ENCODE measurements at places on chromosomes 7 and 10.

- peak; percentile 85 for DNase-seq
Measured at GRCh38 chr10:11757454-11757820, 15.3 kb downstream of the ECHDC3 start.

DNA sequence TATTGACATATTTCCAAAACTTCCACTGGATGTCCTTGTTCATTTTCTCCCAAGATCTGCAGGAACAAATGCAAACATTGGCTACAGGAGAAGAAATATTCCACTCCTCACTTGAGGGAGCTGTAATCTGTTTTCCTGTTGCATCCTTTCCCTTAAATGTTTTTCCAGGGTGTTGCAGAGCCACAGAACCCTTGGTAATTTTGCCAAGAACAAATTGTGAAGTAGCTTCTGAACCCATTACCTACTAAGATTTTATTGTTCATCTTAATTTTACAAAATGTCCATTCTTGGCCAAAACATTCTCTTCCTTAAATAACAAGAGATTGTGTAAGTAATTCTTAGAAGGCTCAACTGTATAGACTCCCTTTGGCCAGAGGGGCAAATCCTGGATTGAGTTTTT, 177.0 kb downstream of the GNAT3 start:
- DNase-seq: no peak

GRCh38 chr7:65800890-65801341, 72.0 kb upstream of the VKORC1L1 start:
- no peak for DNase-seq

DNA sequence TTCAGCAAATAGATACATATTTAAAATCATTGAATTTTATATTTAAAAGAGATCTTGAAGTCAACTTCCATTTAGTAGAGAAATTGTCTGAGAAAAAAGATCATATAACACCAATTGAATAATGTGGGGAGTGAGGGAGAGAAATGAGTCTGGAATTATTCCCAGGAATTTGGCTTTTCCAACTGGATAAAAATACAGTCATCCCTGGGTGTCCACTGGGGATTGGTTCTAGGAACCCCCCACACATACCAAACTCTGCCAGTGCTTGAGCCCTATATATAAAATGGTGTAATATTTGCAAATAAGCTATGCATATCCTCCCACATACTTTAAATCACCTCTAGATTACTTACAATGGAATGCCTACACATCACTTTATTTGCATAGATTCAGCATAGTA, 162.8 kb upstream of the SEMA3C start:
- peak; percentile 87 for DNase-seq

DNA sequence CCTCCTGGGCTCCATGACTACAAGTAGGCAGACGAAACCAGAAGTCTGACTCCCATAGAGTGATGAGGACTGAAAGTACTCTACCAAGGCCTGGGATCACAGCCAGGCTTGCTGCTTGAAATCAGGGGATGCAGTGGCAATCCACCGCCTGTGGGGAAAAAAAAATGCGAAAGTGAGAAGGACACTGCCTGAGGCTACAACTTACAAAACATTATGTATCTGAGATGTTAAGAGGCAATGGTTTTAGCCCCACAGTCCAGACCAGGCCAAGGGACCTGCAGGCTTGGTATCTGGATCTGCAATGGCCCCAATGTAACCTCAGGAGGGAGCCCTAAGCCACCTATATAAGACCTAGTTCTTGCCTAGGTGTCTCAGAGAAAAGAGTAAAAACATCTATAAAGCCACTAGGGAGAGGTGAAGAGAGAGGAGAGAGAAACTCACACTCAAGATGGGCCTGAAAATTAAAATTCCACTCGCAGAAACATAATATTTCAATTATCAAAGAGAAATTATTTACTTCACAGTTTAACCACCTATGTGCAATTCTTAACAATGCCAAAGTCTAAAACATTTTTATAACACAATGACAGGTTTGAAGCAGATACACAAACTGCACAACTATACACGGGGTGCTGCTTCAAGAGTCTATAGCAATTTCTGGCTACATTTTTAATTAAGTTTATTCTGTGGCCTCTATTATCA, 13.9 kb downstream of the DNAJC1 start:
- DNase-seq: peak; percentile 31

DNA sequence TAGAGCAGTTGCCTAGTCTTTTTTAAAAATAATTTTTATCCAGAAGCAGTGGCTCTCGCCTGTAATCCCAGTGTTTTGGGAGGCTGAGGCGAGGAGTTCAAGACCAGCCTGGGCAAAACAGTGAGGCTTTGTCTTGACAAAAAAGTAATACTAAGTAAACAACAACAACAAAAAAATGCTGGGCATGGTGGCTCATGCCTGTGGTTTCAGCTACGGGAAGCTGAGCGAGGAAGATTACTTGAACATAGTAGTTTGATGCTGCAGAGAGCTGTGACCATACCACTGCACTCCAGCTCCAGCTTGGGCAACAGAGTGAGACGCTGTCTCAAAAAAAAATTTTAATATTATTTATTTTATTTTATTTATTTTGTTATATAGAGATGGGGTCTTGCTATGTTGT, 31.3 kb upstream of the TPST1 start:
- peak; percentile 32 for DNase-seq

- no peak for DNase-seq
Measured at GRCh38 chr10:13555884-13556510, 27.2 kb upstream of the BEND7 start.

DNA sequence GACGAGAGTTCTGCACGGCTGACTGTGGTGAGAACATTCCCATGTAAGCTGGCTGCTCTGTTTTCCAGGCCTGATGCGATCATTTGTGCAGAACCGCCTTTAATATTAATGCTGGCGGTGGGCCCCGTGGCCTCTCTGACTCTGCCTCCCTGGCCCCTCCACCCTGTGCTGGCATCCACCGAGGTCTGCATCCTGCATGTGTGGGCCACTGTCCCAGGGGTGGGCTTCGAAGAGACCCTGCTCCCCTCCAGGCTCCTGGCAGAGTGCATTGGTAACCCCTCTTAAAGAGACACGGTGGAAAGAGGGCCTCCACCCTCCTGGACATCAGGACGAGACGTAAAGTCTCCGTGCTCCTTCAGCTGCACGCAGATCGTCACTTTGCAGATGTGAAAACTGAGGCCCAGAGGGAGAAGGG, 67.3 kb upstream of the FAM20C start:
- DNase-seq: no peak

DNA sequence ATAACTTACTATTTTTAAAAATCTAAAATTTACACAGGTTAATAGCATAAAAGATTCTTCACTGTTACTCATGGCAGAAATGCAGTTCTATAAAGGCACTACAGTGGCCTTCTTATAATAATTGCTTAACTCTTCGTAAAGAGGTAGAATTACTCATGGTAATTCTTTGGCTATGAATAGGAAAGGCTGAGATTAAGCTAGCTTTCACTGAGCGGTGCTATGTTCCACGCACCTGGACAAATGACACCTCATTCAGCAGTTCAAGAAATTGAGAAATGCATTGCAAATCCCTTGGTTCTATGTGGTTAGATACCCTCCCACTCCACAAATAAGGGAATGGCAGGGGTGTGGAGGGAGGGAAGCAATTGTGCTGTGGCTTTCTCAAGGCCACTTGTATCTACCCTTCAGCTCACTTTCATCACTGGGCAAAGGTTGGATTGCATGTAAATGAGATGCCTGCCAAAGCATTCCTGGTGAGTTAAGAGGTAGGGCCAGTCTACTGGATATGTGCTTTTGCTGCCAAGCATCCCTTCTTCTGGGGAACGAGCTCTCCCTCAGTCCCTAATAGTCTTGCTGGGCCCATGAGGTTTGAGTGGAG, 210.9 kb downstream of the TEX36 start:
- DNase-seq: no peak

- no peak for DNase-seq
Measured at GRCh38 chr10:125172694-125173093, 12.3 kb upstream of the CTBP2 start.
